ENCODE measurements at places on chromosomes 7 and 10.

DNA sequence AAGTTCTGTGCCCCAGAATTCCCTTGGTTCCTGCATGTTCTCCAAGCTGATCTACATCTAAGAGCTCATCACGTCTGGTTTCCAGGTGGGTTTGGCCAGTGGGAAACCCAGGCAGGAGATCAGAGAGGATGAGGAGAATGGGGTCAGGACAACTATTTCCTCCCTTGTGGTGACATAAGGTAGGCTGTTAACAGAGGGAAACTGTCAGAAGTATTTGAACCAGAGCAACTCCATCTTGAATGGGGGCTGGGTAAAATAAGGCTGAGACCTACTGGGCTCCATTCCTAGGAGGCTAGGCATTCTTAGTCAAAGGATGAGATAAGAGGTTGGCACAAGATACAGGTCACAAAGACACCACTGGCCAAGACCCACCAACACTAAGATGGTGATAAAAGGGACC lies 19.1 kb downstream of the GARIN1A start:
- DNase-seq, result no peak

- DNase-seq, result no peak
Observed at GRCh38 chr10:13765641-13766341, 179.0 kb downstream of the PRPF18 start.

DNA sequence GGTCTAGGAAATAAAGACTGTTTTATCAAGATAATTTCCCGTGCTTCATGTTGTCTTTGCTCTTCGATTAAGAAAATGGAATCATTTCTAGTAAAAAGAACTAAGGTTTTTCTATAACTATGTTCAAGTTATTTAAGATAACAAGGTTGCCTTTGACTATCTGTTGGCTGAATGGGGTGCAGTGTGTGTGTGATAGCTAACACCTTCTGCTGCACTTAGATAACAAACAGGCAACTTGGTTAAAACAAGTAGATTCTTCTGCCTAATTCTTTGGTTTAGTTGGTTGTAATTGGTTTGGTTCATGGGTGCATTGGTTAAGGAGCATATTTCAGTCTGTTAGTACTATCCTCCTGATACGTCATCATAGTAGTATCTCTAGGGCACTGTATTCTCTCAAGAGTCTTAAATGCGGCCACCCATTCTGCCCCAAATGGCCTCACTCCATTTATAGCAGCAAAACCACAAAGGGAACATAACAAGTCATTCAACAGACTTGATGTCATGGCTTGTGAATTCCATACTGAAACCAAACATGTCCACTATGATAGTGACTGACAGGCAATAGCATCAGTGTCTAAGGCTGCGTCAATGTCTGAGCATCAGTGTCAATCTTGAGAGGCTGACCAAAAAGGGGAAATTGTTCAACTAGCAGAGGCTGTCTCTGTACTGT lies 55.7 kb downstream of the CCDC3 start:
- DNase-seq, result peak; percentile 73

GRCh38 chr7:81447351-81447952 lies 322.4 kb downstream of the HGF start:
- peak; percentile 19 for DNase-seq

DNA sequence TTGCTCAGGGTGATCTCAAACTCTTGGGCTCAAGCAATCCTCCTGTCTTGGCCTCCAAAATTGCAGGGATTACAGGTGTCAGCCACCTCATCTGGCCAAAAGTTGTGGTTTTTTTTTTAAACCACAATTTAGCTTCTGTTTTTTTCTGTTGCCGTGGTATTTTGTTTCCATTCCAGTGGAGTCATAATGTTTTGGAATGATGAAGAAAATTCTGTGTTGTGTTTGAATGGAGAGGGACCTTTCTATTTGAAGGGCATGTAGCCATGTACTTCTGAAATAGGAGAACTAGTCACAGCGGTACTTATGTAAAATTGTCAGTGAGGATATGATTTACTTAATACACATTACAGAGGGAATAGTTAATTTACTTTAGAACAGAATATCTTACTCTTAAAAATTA lies 201.3 kb downstream of the ARL4A start:
- DNase-seq, result no peak

GRCh38 chr10:62230344-62231121 lies 38.1 kb downstream of the RTKN2 start:
- DNase-seq, result no peak

DNA sequence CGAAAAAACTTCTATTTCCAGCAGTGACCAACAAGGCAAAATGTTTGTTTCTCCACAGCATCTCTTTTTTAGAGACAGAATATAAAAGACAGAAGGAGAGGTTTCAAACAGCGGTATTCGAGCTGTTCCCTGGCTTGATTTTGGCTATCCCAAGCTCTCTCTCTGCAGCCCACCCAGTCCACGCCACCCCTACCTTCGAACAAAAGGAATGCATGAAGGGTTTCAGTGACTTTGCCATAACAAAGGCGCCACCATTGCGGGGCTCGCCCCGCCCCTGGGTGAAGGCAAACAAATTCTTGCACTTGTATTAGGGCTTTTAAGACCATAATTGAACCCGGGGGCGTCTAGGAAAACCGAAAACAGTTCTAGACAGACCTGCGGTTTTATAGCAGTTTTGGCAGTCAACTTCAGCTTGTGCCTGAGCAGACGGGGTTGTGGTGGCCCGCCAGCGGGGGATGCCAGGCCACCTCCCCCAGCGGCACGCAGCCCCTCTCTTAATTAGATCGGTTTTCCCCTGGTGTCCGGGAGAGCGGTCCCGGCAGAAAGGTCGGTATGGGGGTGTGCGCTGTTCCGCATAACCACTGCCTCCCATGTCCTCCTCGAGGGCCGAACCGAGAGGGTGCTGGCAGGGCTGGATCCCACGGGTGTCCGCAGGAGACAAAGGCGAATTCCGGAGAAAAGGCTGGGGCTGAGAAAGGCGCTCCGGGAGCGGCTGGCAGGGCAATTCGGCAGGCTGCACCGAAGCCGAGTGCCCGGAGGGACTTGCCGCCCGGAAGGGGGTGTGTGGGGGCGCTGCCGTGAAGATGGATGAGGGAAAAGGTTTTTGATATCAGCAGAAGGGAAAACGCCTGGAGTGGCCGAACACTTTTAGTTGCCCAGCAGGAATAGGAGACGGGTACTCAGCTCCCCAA lies 2.7 kb upstream of the HOXA11 start:
- DNase-seq, result no peak

GRCh38 chr7:116786791-116787443 lies 75.5 kb upstream of the CAPZA2 start:
- DNase-seq, result peak; percentile 83

GRCh38 chr10:27153845-27154193 lies 365 bp downstream of the YME1L1 start:
- DNase-seq, result no peak

- DNase-seq, result peak; percentile 84
Observed at GRCh38 chr10:43793704-43794103, 145.0 kb upstream of the ZNF32 start.

- no peak for DNase-seq
Observed at GRCh38 chr10:33465747-33466146, 131.3 kb upstream of the NRP1 start.

Data from MV-4-11 (cell line).